ENCODE measurements at places on chromosomes 11 and 22.

GRCh38 chr11:109522116-109522755, 100.2 kb downstream of the C11orf87 start:
- DNase-seq, result no peak

- no peak for DNase-seq
Observed at GRCh38 chr11:43959321-43959995, 17.0 kb downstream of the C11orf96 start.

DNA sequence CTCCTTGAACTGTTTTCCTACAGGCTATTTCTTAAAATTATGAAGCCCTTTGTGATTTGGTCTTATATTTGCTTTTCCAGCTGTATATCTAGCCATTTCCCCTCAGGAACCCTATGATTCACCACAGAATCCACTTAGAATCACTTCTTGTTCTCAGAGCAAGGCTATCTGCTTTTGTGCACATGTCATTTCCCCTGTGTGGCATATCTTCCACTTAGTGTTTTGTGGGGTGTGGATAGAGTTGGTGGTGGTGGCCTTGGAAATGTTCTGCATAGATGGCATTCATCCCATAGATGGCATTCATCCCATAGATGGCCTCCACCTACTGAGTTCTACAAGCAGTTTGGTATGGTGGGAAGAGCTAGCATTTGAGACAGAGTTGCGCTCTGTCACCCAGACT, 44.7 kb downstream of the SWAP70 start:
- DNase-seq, result no peak

DNA sequence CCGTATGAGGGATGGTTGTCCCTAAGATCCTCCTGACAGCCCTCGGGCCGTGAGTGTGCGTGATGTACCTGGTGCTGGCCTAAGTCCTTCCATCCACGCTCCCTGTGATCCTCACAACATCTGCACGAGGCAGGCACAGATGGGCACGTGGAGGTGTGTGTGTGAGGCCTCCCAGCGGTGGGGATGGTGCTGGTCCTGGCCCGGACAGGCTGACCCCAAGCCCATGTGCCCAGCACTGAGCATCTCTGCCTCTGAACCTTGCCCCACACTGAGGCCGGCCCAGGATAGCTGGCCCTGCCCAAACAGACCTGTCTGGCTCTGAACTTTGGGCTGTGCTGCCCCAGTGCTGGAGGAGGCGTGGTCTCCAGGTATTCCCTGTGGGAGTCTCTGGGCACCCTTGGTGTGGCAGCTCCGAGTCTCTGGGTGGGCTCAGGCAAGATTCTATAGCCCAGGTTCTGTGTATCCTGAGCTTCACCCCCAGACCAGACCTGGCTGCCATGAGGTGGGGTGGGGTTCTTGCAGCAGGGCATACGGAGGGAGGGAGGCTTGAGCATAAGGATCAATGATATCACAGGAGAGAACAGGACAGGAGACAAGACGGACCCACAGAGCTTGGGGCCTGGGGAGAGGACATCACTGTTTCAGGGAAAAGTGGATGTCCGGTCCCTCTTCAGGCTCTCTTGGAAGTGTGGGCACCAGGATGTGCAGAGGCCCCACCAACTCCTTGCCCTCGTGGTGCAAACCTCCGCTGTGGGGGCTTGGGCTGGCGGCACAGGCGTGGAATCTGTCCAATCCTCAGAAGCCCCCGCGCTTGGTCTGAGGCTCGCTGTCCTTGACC, 881.8 kb downstream of the BRD1 start:
- DNase-seq, result no peak

DNA sequence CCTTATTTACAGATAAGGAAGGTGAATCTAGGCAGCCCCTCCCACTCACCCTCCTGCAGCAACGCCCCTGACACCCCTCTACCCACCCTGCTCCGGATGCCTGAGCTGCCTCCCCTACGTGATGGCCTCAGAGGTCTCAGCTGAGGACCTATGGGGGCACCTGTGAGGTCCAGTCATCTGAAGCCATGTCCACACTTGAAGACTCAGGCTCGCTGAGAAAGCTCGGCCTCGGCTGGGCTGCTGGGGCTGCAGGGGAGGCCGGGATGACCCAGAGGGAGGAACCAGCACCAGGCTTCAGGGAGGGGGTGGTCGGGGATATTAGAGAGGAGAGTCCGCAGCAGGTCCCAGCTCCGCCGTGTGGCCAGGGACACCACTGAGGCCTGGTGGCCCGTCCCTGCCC, 92.8 kb downstream of the BRD1 start:
- DNase-seq, result no peak

- DNase-seq, result no peak
Observed at GRCh38 chr22:35629406-35630216, 12.5 kb upstream of the MB start.

GRCh38 chr11:28715726-28716125, 607.5 kb downstream of the METTL15 start:
- no peak for DNase-seq

Data from HAP-1 (cell line).